ENCODE measurements at places on chromosomes 1 and 21. TPM values are rescaled to one million over a fixed set of nuclear protein-coding genes. Genes with fewer than 3 reads are reported as not detected.

Gene TTC22
- total RNA-seq = 11.2 TPM

Gene PROK1
- not detected for total RNA-seq

- no peak for DNase-seq
Observed at GRCh38 chr1:23148084-23148483, 20.6 kb downstream of the LUZP1 start.

- DNase-seq = no peak
Observed at GRCh38 chr1:55927702-55928290, 651.6 kb downstream of the PLPP3 start.

GRCh38 chr1:167206166-167206835, 14.4 kb upstream of the POU2F1 start:
- no peak for DNase-seq
